ENCODE measurements at places on chromosomes 7 and 10.
A peak's percentile ranks its signal among the peaks of the same experiment; 100 is the strongest.

GRCh38 chr7:71131256-71132126 is 453 bp upstream of the GALNT17 start:
- DNase-seq: peak; percentile 1

DNA sequence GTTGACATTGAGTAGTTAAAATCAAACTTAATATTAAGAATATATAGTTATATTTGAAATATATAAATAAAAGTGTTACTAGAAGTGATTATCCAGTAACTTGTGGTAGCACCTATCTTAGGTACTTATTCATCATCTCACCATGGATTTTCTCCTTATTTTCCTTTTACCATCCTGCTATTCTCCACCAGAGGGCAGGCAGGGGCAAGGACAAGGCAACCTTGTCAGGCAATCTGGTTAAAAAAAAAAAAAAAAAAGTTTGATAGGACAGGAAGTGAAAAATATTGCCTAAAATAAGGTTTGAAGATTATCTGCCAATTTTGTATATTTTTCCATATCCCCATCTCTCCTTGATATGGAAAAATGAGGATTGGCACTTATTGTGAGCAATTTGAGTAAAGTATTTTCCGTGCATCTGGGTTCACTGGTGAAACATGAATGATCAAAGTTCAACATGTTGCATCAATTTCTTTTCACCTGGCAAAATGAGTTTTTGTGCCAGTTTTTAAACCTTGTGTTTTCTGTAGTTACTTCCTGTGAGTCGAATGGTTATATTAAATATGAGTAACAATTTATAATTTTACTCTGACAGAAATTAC is 256.7 kb downstream of the AGMO start:
- DNase-seq: peak; percentile 16

DNA sequence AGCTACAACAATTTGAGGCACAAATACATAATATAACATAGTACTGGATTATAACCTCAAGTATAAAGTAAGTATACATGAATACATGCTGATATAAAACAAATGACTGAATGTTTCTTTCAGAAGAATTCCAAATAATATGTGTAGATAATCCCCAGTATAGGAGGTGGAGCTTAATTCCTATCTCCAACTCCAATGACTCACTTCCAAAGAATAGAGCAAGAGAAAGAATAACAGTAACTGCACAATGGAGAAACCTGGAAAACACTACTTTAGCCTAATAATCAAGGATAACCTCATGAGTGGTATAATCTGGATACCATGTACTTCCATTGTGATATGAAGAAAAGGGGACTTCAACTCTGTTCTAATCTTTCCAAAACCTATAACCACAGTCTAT is 13.7 kb upstream of the SEMA3C start:
- no peak for DNase-seq

DNA sequence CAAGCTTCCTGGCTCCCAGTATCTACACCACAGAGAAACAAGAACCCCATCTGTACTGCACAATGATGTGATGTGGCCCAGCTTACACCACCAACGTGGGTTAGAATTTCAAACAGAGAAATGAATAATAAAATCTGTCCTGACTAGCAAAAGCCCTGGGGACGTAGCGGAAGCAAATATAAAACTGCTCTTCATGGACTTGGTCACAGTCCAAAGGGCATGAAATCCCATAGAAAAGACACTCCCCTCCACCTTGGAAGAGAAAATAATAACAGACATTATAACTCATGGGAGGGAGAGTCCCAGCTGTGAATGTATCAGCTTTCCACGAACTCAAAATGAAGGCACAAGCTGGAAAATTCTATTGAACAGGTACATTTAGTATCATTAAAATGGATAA is 205.3 kb upstream of the GALNT17 start:
- DNase-seq: no peak

DNA sequence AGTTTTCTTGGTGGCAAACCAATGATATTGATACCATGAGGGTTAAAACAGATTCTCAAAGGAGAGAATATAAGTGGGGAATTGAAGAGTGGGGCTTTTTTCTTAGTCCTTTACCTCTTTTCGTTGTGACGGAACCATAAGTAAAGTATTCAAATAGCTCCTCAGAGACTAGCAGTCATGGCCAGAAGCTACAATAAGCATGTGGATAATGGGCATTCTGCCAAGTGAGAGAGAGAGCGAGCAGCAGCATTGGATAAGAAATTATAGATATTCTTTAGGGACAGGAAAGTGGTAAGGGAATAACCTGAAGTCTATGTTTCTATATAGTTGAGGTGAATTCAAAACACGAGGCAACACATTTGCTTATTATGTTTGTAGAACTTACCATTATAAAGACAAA is 235.1 kb downstream of the SEMA3E start:
- no peak for DNase-seq

GRCh38 chr7:113945018-113945938 is 26.5 kb upstream of the PPP1R3A start:
- no peak for DNase-seq

DNA sequence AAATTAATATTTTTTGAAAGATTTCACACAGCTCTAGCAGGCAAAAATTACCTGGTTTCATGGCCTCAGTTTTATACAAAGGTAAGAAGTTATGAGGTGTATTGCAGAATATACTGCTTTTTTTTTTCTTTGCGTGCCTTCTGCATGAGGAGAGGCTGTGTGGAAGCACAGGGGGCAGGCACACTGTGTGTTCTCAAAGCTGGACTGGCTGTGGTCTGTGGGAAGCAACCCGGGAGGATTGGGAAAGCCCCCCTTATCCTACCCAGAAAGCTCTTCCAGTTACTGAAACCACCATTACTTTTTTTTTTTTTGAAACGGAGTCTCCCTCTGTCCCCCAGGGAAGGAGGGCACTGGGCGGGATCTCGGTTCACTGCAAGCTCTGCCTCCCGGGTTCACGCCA is 25.0 kb downstream of the ADARB2 start:
- DNase-seq: no peak

DNA sequence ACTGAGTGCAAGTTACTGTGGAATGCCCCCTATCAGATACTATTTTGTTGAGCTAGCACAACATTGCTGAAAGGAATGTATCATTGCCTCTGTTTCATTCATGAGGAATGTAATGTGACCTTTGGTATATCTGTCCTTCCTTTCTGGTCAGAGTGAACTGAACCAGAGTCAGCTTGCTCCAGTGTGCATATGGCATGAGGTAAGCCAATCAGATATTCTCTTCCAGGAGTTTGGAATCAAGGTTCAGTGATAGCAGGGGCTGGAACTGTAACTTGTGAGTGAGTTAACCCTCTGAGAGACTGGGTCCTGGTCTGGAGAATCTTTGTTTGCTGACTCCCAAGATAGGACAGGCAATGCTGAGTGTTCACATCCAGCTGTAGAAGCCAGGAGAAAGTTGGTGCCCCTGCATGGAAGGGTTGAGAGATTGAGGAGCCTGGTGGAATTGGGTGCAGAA is 45.3 kb upstream of the OSBPL3 start:
- DNase-seq: no peak

DNA sequence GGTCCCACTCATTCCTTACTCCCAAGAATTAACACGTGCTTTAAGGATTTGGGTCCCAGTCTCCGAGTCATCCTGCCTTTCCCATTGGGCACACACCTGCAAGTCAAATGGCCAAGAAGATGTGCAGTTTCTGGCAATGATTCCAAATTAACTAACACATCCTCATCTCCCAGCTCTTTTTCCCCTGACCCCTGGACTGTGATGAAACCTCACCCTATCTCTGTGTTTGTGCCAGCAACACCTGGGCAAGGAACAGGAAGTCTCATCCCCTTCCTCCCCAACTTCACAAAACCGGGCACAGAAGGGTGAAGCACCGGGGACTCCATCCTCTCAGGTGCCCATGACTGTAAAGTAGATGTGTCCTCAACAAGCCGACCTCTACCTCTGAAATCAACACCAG is 54.8 kb downstream of the PLXNA4 start:
- no peak for DNase-seq

DNA sequence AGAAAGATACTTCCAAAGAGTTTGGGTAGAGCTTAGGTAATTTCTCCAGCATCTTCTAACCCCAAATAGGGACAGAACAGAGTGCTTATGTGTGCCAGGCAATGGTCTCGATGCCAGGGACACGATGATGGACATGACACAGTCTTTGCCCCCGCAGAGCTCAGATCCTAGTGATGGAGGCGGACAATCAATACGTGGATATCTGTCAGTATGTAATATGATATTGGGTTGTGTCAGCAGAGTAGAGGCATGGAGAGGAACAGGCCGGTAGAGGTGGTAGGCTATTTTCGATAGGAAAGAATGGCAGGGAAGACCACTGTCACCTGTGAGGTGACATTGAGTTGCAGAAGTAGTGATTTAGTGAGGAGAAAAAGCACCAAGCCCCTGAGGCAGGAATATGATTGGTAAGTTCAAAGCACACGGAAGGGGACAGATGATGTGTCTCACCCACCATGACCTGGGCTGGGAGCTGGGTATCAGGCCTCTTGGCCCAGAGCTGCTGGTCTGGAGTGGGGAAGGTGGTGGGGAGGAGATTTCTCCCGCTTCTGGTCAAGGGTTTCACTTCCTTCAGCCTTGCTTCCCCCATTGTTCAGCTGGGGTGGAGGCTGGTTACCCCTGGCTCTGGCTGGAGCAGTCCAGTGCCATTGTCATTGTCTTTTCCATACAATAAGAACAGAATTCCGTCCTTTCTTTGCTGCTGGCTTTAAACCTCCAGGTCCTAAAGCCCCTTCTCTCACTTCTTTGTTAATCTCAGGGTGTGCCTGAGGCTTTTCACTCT is 36.0 kb upstream of the SRGN start:
- no peak for DNase-seq

DNA sequence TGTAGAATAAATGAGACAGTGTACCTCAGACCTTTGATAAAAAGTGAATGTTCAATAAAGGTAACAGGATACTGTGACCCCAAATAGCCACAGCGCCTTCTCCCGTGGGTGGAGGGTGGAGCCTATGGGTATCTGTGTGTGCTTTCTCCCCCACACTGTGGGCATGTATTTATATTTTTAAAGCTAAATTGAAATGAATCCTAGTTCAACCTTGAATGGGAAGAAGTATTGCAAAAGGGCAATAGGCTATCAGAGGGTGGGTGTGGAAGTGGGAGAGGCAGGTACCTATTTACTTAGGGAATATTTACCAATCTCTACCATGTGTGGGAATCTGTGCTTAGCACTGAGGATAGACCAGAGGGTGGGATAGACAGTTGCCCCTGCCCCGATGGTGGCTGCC is 68.9 kb downstream of the PFKFB3 start:
- DNase-seq: no peak

DNA sequence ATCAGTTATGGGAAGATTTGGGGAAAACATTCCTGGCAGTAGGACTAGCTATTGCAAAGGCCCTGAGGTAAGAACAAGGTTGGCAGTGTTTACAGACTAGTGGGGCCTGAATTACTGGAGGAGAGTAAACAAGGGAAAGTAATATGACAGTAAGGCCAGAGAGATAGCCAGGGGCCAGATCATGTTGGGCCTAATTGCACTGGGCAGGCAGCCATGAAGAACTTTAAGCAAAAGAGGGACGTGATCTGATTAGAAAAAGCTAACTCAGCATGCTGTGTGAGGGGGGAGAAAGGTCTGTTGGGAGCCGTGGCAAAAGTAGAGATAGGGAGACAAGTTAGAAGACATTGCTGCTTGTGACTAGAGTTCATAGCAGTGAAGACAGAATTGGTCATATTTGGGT is 9.2 kb downstream of the NUP42 start:
- no peak for DNase-seq
